ENCODE measurements at places on chromosomes 2 and 18. TPM values are rescaled to one million over a fixed set of nuclear protein-coding genes. Genes with fewer than 3 reads are reported as not detected.

Gene TMEM200C
- 4.3 TPM for total RNA-seq

Gene CD8B2
- not detected for total RNA-seq

Gene IL1B
- 0.59 TPM for total RNA-seq

Gene KCNS3
- total RNA-seq = 3.9 TPM
